ENCODE measurements at places on chromosomes 7 and 10.

- no peak for DNase-seq
Observed at GRCh38 chr10:122189185-122189584, 81.9 kb upstream of the BTBD16 start.

GRCh38 chr10:34292675-34293074 lies 522.4 kb downstream of the PARD3 start:
- no peak for DNase-seq

GRCh38 chr10:26216585-26217395 lies at the start of gene GAD2:
Gene GAD2 (plus strand): TSS chr10:26216774. CDS start chr10:26216810, 36 bp downstream.
- DNase-seq: no peak

DNA sequence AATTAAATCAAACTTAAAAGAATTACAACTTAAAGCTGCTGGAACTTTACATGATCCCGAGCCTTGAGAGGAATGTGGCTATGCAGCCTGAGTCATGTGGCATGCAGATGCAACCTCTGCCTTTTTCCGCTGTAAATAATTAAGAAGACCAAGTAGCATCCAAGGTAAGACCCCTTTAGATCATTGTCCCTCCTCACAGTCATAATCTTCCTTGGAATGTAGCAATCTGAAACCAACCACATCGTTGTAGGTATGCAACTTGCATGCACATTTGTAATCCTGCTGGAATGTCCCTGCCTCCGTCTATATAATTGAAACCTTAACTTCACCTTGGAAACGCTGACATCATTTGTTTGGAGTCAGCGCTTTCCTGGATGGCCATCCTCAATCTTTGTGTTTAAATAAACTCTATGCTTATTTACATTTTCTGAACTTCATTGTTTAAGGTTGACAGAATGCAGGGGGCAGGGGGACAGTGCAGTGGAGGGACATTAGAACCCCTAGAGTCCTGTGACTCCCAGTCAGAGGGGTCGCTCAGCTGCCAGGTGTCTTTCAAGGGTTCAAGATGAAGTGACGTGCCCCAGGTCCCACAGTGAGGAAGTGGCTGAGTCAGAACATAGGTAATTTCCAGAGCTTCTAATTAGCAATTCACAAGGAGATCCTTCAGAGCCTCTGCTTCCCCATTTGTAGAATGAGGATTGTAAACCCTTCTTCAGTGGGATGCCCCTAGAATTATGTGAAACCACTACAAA lies 110.7 kb downstream of the RALA start:
- DNase-seq: no peak

GRCh38 chr10:69624245-69624786 lies 5.7 kb upstream of the FAM241B start:
- DNase-seq: no peak
